ENCODE measurements at places on chromosomes 2 and 18.
A peak's percentile ranks its signal among the peaks of the same experiment; 100 is the strongest.

DNA sequence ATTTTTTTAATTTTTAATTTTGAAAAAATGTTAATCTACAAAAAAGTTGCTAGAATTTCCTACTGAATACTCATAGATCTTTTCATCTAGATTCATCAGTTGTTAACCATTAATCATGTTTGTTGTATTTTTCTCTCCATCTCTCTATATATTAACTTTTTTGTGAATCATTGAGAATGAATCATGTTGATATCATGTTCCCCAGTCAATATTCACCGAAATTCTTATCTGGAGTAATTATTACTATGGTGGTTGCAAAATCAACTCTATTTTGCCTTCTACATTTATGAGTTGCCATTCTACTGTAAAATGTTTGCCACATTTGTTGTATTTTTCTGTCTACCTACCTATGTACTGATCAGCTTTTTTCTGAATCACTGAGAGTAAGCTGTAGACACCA, 154.0 kb downstream of the SPP2 start:
- no peak for DNase-seq

DNA sequence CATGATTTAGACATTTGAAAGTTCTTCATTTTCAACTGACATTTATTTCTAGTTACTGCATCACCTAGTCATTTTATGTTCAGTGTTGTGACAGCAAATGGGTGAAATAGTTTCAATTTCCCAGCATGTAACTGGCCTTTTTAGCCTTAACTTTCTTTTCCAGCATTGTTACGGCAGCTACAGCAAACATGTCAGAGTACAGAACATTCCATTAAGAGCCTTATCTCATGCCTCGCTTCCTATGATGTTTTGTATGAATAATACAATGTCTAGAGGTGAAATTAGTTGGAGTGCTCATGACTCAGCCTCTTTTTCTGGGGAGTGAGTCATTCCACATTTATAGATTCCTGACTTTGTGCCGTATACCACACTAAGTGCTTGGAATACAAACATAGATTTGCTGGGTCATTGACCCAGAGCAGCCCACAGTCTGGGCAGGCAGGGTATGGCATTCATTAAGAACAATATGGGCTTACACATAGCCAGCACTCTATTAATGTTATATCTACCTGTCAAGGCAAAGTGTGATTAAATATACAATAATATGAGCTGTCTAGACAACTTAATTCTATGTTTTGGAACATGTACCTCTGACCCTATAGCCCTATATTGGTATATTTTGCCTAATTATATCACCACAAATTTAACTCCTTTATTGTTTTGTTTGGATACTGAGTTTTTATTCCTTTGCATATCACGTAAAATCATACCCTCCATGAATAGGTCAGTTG, 72.2 kb downstream of the MAP2 start:
- peak; percentile 87 for DNase-seq

GRCh38 chr2:67169417-67170140, 227.6 kb upstream of the ETAA1 start:
- DNase-seq: no peak

DNA sequence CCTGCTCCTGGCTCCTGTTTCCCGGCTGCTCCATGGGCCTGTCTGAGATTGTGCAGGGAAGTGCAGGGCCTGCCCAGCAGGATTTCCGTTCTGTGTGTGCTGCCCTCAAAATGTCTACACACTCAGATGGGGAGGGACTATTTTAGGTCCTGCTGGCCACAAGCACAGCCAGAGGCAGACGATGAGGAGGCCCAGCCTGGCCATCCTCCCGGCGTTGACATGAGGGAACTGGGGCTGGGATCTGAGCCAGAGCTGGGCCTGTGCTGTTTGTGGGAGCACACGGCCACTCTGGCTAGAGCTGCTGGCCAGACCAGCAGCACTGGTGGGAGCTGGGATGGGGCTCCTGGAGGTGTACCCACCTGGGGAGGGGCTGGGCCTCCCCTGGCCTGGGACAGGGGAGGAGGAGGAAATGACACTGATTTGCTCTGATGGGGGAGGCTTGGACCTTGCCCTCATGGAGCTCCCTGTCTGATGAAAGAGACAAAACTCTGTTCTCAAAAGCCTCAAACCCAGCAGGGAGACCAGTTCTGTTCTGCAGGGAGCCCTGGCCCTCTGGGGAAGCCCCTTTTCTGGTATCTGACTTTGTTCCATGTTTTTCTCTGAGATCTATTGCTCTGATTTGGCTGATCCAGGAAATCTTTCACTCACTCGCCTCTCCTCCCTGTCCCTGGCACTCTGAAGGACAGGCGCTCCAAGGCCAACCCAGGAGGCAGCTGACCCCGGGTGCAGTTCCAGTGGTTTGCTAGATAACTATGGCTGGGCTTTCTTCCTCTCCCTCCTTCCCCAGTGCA, 161.8 kb downstream of the DYSF start:
- no peak for DNase-seq

DNA sequence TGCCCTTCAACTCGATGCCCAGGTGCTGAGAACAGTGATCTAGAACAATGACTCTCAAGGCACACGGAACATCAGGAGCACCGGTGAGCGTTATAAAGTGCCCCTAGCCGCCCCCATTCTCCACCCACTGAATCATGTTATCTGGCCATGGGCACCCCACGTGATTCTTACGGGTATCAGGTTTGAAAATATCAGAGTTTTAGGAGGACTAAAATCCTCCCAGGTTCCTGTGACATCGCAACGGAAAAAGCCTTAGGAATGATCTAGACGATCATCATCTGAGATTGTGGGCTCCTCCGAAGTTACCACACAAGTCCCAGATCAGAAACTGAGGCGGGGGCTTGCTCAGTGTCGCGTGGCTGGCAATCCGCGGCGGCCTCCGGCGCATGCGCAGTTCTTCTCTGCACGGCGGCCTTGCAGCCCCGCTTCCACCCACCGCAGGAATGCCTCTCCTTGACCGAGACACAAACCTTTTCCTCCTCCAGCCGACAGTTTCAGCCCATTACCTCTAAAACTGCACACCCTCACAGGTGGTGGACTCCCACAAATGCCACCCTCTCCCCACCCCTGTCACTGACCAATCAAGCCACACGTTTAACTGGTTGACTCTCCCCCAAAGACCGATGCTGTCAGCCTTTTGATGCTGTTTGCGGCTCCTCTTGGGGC, 5.8 kb upstream of the MRPL33 start:
- peak; percentile 77 for DNase-seq

DNA sequence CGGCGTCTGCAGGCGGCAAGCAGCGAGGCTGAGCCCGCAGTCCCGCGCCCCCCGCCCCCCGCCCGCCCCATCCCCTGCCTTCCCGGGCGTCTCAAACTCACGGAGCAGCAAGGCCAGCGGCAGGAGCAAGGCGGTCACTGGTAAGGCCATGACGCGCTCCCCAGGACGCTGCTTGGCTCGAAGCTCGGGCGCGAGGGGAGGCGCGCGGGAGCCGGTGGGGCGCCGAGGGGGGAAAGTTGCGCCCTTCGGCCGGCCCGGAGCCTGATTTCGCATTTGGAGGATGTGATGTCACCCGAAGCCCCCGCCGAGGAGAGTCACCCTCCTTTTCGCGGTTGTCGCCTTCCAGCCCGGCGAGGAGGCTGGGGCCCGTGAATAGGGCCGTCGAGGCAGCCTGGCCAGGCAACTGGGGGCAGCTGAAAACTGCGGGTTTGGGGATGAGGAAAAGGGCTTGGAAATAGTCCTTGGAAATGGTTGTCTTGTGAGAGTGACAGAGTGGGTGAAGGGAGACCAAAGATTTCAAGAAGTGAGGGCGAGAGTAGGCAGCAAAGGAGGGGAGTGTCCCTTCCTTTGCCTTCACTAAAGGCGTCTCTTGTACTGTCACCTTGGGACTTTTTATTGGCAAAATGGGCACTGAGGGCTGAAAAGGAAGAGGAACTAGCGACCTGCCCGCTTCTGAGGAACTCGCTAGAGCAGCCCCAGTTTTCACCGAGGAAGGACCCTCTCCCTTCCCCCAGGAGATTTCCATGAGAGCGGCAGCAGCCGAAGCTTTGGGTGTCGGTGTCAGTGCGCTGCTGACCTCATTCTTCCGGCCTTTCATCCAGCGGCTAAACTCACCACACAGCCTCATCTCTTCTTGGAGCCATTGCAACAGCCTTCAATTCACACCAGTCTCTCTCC, at the start of gene CD8A:
Gene CD8A, minus strand, starts transcription at position 238 of the 897 bp plus-strand sequence. Its CDS starts 88 bp downstream, at position 150.
- DNase-seq: peak; percentile 62

- DNase-seq: no peak
Observed at GRCh38 chr18:79582978-79583377, 96.6 kb upstream of the CTDP1 start.

- no peak for DNase-seq
Observed at GRCh38 chr2:25215232-25215631, 46.9 kb upstream of the POMC start.

- peak; percentile 90 for DNase-seq
Observed at GRCh38 chr18:48140731-48141130, 210.3 kb upstream of the SMAD2 start.

- DNase-seq: no peak
Observed at GRCh38 chr18:65025756-65026155, 725.1 kb upstream of the CDH7 start.

DNA sequence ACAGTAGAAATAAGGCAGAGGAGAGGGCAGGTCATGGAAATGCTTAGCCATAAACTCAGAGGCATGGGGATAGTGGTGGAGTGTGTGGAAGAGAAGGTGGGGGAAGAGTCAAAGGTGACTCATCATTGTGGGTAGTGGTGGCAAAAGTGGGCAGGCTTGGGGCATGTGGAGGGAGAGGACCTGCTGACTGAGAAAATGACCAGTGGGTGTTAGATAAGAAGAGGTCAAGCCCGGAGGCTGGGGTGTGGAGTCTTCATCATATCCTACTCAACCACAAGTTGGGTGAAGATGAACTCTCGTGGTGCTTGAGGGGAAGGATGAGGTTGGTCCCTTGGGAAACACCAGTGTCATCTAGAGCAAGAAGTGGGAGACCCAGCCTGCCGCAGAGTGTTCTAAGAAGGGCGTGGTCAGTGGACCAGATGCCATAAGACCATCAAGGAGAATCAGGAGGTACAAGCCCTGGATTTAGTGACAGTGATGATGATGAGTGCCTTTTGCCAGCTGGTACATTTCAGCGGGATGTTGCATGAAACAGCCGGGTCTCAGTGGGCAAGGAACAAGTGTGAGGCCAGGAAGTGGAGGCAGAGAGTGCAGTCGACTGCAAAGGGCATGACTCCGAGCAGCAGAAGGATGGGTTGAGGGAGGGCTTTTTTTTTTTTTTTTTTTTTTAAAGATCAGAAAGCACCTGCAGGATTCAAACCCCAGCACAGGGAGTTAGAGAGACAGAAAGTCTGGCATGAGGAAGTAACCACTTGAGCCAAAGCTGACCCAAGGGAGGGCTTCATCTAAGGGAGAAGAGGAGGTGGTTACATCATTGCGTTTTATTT, 122.6 kb upstream of the SPRED2 start:
- DNase-seq: no peak

- peak; percentile 55 for DNase-seq
Observed at GRCh38 chr18:68564351-68564750, 150.6 kb downstream of the TMX3 start.

DNA sequence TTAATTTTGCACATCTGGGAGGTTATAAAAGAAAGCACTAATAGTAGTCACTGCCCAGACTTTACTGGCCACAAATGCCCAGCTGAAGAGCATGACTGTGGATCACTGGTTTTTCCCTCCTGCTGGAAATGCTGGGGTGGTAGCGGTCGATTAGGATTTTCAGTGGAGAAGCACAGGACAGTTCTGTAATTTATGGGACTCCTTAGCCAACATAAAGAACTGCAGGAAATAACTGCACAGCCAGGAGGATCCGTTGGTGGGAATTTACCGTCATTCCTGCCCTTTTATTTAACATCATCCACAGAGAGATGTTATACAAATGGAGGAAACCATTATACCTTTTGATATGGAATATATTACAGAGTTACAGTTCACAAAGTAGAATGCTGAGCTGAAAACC, 61.5 kb downstream of the TNFRSF11A start:
- DNase-seq: no peak

DNA sequence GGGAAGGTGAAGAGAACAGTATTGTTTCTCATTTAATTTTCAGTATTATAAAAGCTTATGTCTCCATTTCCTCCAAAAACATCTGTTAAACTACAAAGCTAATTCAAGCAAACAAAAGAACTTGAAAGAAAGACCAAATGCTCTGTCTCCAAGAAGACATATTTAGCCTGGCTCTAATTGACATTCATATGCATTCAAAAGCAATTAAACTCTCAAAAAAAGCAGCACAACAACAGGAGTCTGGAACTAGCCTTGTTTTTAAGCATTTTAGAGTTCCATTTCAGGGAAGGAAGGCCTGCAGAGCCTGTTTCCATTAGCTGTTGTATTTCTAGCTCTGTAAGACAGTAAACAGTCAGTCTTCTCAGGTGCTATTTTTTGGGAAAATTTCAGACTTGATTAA, 447.9 kb downstream of the TDRD15 start:
- DNase-seq: no peak

DNA sequence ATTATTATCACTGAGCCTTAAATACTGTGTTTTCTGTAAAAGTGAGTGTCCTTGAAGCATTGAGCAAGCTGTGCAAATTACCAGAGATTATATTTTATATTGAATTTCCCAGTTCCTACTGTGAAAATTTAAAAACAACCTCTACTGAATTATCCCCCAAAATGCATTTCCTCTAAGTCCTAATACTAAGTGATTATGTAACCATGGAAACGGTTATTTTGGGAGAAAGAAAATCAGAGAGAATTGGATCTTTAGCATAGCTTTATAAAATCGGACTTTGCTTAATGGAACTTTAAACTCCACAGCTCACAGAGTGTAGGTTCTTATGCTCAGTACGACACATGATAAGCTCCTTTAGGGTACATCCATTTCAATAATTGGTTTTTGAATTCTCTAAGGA, 19.3 kb upstream of the CHMP1B start:
- no peak for DNase-seq

- peak; percentile 42 for DNase-seq
Observed at GRCh38 chr2:130808482-130809268, 28.0 kb upstream of the ARHGEF4 start.

- no peak for DNase-seq
Observed at GRCh38 chr2:213451542-213452239, 167.4 kb downstream of the SPAG16 start.

DNA sequence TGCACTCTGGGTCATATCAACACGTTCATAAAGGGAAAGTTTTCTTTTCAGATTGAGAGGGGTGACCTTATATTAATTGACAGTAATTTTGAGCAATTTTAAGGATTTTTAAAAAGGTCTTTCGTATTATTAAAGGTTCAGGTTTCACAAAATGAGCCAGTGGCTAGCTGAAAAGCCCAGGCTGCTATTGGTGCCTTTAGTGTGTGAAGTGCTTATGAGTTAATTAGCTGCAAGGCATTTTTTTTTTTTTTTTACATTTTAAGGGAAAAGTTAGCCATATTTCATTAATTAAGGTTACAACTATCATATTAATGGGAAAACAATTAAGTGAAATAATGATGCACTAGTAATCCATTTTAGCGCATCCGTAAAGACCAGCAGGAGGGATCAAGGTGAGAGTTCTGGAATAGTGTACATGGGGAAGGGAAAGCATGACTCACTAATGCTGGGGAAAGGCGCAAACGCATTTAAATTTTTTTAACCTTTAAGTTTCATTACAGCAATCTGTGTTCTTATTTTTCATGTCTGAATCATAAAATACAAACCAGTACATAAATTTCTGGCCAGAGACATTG, 200.0 kb downstream of the ZNF407 start:
- no peak for DNase-seq

GRCh38 chr2:109130723-109130995, 1.7 kb downstream of the SH3RF3 start:
- DNase-seq: no peak
